Hematopoietic multipotent progenitor cell treated with erythropoietin and hydrocortisone succinate and interleukin-3 and kit ligand, for 17 days (in vitro differentiated cells): ENCODE measurements at places on chromosomes 11 and 22.

DNA sequence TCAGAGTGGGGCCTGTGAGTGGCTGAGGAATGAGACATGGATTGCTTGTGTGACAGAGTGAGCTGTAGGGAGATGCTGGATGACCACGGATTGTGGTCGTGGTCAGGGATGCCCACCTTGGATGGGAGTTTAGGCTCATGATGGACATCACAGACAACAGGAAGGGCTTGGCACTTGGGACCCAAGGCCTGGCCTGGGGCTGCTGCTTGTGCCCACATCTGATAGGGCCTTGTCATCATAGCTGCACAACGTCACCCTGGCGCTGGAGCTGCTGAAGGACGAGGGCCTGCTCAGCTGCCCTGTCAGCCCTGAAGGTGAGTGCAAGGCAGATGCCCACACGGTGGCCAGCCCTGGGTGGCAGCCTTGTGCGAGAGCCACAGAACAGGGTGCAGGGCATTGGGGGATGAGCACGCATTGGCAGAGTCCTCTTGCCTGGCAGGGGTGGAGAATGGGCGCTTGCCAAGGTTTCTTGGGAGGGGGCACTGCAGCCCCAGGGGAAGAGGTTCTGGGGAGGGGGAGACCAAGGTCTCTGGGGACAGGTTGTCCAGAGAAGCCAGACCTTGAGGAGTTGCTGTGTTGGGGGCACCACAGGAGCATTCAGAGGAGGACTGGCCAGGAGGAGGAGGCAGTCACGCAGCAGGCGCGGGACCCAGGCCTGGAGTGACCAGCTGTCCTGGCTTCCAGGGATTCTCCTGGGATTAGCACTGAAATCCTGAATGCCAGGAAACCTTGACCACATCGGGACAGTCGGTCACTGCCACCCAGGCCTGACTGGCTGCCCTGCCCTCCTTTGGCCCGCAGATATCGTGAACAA lies 25.0 kb downstream of the PARVG start:
- no peak for DNase-seq

- no peak for DNase-seq
These were observed 18.5 kb upstream of the FEZ1 start for GRCh38 chr11:125514336-125515101.

- DNase-seq = no peak
These were observed 29.7 kb upstream of the TOLLIP start for GRCh38 chr11:1339066-1339675.

DNA sequence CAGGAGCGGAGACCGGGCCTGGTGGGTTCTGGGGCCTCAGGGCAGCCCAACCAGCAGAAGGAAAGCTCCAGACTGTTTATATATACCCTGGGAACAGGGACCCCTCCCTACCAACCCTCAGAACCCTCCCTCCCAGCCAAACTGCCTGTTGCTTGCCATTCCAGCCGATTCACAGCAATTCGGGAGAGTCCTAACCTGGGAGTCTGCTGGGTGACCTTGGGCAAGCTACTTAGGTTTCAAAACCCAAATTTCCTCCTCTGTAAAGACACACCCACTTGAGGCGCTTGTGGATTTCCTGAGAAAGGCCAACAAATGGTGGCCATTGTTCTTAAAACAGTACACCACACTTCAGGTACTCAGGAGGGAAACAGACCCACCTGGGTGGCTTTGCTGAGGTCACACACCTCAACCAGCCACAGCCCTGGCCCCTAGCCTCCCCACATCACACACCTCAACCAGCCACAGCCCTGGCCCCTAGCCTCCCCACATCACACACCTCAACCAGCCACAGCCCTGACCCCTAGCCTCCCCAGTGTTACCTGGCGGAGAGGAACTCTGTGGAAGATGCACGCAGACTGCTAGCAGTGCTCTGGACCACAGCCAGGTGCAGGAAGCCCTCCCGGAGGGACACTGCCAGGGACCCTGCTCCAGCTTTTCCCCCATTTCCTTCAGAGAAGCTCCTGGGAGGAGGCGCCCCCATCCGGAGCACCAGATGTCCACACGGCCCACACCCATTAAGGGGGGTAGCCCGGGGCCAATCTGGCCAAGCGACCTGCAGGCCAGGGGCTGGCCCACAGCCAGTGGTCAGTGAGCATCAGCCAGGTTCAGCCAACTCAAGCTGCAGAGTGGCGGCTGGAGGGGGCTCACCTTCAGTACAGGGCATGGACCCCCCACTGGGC lies 6.2 kb downstream of the SHISA8 start:
- no peak for DNase-seq

GRCh38 chr22:47384977-47385376 lies 622.5 kb downstream of the TBC1D22A start:
- no peak for DNase-seq

GRCh38 chr11:76335842-76336241 lies 45.1 kb downstream of the THAP12 start:
- no peak for DNase-seq

- DNase-seq = no peak
These were observed 40.1 kb downstream of the MUC5B start for GRCh38 chr11:1263010-1263409.

GRCh38 chr22:21922370-21923162 lies 30.1 kb downstream of the PPM1F start:
- no peak for DNase-seq

DNA sequence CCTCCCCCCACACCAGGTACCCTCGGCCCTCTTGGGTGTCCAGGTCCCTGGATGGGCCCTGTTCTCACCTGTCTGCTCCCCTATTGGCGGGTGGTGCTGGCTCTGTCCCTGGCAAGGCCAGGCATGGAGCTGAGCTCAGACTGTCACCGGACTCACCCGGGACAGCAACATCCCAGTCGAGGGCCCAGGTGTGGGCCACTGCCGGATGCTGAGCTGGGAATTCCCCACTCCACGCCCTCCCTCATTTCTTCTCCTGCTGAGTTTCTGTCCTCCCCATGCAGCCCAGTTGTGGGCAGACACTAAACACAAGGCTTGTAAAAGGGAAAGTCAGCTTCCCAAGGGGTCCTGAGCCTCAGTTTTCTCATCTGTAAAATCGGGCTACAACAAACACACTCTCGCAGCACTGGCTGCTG lies 2.0 kb upstream of the AP5B1 start:
- no peak for DNase-seq

GRCh38 chr11:96827164-96827563 lies 437.4 kb downstream of the JRKL start:
- no peak for DNase-seq

- no peak for DNase-seq
These were observed 292.5 kb downstream of the BRD1 start for GRCh38 chr22:49535126-49535525.

- no peak for DNase-seq
These were observed 11.6 kb downstream of the TOP3B start for GRCh38 chr22:21970800-21971617.

GRCh38 chr11:133797554-133797953 lies 47.8 kb downstream of the SPATA19 start:
- DNase-seq = no peak

DNA sequence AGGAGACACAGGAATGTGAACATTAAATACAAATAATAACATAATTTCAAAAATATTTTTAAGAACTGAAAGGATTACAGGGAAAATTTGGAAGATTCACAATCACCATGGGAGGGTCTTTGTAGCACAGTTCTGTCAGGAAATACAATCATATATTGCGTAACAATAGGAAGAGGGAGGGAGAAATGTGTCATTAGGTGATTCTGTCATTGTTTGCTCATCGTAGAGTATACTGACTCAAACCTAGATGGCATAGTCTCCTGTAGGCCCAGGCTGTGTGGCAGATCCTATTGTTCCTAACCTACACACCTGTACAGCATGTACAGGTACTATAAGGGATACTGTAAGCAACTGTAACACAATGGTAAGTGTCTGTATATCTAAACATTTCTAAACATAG lies 330.4 kb downstream of the BRD1 start:
- no peak for DNase-seq

DNA sequence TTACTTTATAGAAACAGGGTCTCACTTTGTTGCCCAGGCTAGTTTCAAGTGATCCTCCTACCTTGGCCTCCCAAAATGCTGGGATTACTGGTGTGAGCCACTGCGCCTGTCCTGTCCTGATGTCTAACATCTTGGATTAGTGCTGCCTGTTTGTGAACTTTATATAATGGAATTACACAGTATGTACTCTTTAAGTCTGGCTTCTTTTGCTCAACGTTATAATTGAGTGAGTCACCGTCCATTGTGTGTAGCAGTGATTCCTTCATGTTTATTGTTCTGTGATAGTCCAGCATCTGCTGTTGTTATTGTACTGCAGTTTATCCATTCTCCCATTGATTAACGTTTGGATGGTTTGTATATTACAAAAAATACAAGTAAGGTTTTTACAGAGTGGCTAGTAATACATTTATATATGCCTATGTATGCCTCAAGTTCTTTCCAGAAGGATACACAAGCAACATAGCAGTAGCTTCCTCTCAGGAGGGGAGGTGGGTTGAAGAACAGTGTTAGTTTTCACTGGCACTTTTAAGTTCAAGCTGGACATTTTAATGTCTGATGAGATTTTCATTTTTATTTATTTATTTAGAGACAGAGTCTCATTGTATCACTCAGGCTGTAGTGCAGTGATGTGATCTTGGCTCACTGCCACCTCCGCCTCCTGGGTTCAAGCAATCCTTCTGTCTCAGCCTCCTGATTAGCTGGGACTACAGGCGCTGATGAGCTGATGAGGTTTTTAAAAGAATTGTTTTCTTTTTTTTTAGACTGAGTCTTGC lies 25.2 kb upstream of the MICALL1 start:
- no peak for DNase-seq

DNA sequence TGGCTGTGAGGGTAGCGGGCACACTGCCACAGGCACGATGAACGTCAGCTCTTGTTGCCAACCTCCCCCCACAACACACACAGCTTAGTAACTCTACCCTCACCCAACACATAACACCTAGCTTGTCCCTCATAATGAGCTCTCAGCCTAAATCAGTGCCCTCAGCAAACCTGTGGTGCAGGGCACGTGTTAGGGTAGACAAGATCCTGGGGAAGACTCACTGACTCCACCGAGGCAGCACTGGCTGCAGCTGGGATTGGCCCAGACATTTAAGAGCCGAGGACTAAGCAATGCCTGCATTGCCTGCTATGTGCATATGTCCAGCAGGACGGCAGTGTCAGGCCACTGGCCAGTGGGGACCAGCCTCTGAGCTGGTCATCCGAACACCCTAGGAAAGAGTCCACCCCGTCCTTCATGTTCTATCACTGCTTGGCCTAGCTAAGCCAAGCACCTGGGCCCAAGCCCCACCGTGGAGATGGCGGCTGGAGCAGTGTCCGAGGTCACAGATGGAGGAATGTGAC lies 32.9 kb upstream of the TRIM29 start:
- no peak for DNase-seq

DNA sequence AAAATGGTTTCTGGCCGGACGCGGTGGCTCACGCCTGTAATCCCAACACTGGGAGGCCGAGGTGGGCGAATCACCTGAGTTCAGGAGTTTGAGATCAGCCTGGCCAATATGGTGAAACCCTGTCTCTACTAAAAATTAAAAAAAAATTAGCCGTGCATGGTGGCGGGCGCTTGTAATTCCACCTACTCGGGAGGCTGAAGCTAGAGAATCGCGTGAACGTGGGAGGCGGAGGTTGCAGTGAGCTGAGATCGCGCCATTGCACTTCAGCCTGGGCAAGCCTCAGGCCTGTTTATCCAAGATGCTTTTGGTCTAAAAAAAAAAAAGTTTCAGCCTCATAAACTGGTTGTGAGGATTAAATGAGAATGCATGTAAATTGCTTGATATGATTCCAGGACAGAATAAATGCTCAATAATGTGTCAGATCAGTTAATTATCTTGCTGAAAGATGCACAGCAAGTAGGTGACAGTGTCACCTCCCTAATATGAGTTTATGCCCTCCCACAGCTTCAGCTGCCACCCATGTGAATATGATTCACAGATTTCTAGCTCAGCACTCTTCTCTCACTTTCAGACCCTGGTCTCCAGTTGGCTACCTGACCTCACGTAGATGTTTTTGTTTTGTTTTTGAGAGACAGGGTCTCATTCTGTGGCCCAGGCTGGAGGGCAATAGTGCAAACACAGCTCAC lies 1.1 kb upstream of the ALG8 start:
- no peak for DNase-seq
